ENCODE measurements at places on chromosomes 12 and 14. TPM values are rescaled to one million over a fixed set of nuclear protein-coding genes. Genes with fewer than 3 reads are reported as not detected.

DNA sequence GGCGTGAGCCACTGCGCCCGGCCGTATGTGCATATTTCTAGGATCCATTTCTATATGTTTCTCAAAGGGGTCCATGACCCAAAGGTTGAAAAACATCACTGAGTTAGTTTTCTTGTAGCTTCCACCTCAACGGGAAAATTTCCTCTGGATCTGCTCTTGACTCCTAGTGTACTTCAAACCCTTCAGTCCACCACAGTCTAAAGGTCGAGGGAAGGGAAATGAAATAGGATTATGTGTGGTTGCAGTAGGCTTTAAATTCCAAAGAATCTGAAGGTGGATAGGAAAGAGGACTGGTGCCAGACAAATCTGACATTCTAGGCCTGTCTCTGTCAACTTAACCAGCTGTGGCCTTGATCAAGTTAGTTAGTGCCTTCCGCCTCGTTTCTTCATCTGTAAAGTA lies 1.7 kb upstream of the SUOX start:
- no peak for DNase-seq

DNA sequence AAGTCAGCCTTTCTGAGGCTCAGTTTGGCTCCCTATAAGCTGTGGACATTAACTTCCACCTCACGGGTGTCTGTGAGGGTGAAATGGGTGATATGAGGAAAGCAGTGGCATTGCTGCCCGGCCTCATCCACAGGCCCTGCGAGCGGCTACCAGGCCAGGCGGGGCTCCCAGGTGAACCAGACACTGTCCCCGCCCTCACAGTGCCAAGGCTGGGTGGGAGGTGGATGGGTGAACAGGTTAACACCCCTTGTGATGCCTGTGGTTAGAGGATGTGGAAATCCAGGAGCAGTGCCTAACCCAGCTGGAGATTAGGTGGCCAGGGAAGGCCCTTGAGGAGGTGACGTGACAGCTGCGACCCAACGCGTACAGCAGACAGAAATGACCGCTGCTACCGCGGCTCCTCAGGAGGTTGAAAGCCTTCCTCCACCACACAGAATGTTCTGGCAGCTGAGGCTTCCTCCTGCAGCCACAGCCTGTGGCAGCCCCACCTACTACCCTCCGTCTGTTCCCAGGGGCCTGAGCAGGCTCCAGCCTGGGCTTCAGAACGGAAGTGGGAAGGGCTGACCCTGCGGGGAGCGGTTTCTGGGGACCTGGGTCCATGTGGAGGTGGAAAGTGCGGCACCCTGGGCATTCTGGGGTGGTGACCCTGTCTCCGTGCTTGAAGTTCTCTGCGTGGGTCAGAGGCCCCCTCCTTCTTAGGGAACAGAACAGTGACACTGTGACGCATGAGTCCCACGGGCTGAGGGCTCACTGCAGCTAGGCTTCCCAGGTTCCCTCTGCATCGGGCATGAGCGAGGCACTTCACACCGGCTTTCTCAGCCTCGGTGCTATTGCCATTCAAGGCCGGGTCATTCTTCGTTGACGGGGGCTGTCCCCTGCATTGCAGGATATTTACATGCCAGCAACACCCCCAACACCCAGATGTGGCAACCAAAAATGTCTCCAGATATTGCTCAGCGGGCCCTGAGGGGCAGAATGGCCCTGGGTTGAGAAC lies 9.7 kb downstream of the MMAB start:
- DNase-seq: no peak

DNA sequence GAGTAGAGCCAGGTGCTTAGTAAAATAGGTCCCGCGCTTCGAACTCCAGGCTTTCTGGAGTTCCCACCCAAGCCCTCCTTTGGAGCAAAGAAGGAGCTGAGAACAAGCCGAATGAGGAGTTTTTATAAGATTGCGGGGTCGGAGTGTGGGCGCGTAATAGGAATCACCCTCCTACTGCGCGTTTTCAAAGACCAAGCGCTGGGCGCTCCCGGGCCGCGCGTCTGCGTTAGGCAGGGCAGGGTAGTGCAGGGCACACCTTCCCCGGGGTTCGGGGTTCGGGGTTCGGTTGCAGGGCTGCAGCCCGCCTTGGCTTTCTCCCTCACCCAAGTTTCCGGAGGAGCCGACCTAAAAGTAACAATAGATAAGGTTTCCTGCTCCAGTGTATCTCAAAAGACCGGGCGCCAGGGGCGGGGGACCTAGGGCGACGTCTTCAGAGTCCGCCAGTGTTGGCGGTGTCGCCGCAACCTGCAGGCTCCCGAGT lies 3.6 kb downstream of the SSTR1 start:
- no peak for DNase-seq

The RBP5 gene
- 55.4 TPM for polyA plus RNA-seq

DNA sequence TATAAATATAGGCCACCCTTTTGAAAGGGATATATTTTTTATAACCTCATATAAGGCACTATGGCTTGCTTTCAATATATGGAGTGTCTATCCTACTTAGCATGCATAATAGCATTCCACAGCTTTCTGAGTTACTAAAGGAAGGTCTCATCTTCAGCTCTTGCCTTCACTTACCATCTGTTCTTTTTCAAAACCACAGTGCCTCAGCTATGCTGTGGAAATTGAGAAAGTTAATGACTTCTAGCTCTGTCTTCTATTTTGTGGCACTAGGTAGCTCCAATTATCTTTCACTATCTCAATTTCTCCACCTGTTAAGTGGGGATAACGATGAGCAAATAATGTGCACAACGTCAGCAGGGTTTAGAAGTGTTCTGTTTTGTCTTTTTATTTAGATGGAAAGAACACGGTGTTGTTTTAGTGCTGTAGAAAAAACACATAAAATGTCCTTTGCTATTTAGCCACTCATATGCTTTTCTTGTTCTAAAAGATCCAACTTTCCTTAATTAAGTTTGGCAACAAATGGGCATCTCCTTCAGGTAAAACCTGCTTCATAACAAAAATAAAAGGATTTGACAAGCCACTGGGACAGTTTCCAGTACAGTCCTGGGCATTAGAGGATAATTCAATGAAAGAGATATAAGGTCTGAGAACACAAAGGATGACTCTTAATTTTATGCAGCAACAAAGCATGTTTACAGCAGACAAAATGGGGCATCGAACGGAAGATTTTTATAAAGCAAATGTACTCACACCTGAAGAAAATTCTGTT lies 462.0 kb upstream of the SYT1 start:
- no peak for DNase-seq

All from left renal pelvis (tissue), 4 donors.